ENCODE measurements at places on chromosomes 2 and 18. TPM values are rescaled to one million over a fixed set of nuclear protein-coding genes. Genes with fewer than 3 reads are reported as not detected.
A peak's percentile ranks its signal among the peaks of the same experiment; 100 is the strongest.

The HES6 gene
- polyA plus RNA-seq, result 6.4 TPM

The ATP8B1 gene
- 21.6 TPM for polyA plus RNA-seq

The TMEM247 gene
- not detected for polyA plus RNA-seq

The ERFE gene
- 10.2 TPM for polyA plus RNA-seq

The PSMA8 gene
- polyA plus RNA-seq, result not detected

The MC2R gene
- polyA plus RNA-seq, result not detected

The TFPI gene
- 33.8 TPM for polyA plus RNA-seq

The ALPP gene
- not detected for polyA plus RNA-seq

The DYNAP gene
- polyA plus RNA-seq, result not detected

DNA sequence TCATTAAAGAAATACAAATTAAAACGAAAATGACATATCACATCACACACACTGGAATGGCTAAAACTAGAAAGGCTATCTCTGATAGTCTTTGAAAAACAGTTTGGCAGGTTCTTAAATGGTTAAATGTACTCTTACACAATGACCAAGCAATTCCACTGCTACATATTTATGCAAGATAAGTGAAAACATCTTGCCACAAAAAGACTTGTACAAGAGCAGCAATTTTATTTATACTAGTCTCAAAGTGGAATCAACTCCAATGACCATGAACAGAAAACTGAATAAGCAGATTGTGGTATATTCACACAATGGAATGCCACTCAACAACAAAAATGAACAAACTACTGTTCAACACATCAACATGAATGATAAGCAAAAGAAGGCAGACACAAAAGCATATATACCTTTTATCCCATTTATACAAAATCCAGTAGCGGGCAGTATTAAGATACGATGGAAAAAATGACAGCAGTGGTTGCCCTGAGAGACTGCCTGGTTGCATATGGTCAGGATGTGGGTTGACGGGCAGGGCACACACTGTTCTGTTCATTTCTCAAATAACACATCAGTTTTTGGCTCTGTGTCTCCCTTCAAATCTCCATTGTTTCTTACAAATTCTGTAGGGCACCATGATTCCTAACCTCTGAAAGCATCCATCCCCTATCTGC, 25.4 kb downstream of the SP100 start:
- DNase-seq, result no peak

DNA sequence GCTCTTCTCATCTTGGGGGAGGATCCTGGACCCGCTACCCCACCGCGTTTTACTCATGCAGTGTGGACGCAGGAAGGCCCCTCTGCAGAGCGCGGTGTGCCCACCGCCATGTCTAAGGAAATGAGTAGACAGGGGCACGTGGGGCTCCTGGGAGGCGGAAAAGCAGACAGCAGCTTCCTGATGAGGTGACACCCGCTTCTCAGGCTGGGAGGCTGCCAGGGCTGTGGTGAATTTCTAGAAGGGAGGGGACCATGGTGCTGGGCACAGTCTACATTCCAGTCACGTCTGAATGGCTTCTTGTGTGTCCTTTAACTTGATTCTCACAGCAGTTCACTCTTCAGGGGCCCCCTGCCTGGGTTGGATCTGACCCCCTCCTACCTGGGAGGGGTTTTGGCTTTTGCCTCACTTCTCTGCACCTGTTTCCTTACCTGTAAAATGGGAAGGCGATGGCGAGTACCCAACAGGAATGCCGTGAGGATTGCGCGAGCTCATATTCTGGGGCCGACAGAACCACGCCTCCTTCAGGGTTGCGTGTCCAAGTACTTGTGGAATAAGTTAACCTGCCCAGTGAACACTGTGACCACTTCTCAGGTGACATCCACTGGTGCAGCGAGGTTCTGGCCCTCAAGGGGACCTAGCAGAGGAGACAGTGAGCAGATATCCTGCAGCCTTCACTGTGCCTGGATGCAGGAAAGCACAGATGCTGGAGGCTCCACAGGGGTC, 32.3 kb upstream of the MBP start:
- no peak for DNase-seq

- no peak for DNase-seq
Observed at GRCh38 chr2:226893216-226893615, 57.4 kb downstream of the RHBDD1 start.

DNA sequence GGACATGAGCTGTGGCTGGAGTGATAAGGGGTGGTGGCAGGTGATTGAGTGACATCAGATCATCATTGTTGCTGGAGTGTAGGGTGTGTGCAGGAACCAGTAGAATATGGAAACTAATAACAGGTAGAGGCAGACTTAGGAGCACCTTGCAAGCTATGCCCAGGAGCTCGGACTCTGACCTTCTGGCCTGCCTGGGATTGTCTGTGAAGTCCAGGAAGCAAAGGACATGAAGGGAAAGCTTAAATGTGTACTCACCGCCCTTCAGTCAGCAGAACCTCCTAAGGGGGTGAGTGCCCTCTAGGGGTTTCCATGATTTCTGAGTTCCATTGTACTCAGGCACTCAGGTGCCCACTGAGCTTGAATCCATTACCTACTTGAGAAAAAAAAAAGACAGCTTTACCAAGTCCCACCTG, 104.2 kb downstream of the CRIM1 start:
- DNase-seq, result peak; percentile 71

DNA sequence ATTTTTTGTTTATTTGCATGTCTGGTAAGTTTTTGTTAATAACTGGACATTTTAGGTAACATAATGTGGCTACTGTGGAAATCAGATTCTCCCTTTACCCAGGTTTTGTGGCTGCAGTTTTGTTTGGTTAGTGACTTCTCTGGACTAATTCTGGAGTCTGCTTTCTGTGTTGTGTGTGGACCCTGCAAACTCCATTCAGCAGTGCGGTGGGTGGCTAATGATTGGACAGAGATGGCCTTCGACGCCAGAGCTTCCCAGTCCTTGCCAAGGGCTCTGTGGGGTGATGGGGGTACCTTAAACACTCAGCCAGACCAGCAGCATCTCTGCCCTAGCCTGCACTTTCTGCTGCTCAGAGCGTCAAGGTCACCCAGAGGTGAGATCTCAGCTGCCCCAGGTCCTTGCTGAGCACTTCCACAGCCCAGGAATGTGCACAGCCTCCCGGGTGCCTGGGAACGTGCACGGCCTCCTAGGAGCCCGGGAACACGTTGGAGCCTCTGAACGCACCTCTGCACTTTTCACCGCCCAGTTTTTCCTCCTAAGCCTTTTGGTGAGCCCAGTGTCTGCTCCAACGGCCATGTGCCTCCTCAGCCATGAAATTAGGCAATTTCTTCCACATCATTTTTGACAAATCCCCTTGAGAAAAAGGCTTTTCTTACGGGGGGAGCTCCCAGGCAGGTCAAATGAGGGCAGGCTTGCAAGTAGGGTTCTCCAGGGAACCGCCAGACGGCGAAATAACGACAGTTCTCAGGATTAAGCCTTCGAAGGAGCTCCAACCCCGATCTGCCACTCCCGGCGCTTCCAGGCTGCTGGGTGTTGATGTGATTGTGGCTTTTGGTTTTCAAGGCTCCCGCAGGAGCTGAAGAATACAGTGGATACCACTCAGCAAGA, 35.2 kb upstream of the KLF11 start:
- no peak for DNase-seq

DNA sequence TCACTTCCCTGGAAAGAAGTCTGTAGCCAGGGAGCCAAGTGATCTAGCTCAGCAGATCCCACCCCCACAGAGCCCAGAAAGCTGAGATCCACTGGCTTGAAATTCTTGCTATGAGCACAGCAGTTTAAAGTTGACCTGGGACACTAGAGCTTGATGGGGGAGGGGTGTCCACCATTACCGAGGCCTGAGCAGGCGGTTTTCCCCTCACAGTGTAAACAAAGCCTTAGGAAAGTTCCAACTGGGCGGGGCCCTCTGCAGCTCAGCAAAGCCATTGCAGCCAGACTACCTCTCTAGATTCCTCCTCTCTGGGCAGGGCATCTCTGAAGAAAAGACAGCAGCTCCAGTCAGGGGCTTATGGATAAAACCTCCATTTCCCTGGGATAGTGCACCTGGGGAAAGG, 887.2 kb upstream of the LRATD1 start:
- no peak for DNase-seq

DNA sequence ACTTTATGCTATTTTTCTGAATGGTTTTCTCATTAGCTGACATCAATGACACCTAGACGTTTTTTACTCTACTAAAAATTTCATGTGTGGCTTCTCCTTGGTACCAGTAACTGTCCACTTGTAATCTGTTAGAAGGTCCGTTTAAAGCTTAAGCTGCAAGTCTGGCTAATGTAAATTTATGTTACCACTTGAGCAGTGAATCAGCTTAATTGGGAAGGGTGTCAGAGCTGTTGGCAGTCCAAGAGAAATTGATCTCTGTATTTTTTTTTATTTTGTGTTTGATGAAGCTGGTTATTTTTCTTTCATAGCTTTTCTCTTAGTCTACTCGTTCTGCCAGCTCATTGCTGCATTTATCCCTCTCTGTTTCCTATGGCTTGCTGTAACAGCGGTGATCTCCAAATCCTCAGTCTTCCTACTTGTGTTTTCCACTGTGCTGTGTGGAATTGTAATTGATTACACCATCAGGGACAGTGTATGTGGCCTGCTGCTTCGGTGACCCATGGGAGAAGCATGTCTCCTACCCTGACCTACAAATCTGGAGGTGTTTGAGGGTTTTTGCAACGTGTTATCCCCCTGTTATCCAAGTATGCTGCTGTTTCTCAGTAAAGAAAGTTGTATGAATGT, 724.2 kb upstream of the REG3G start:
- DNase-seq, result no peak

- DNase-seq, result no peak
Observed at GRCh38 chr18:29753379-29753778, 1289.2 kb downstream of the DSC3 start.

- no peak for DNase-seq
Observed at GRCh38 chr2:230008708-230009066, 60.0 kb downstream of the SLC16A14 start.

DNA sequence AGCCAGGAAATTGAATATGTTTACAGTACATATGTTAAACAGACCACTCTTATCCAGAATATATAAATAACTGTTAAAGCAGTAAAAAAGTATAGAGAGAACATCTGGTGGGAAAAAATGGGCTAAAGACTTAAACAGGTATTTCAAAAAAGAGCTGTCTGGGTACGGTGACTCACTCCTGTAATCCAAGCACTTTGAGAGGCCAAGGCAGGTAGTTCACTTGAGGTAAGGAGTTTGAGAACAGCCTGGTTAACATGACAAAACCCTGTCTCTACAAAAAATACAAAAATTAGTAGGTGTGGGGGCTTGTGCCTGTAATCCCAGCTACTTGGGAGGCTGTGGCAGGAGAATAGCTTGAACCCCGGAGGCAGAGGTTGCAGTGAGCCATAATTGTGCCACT, 171.4 kb upstream of the FSIP2 start:
- no peak for DNase-seq

- no peak for DNase-seq
Observed at GRCh38 chr2:95021023-95021416, 4.5 kb upstream of the MAL start.

- no peak for DNase-seq
Observed at GRCh38 chr2:239275847-239276831, 124.7 kb downstream of the HDAC4 start.

DNA sequence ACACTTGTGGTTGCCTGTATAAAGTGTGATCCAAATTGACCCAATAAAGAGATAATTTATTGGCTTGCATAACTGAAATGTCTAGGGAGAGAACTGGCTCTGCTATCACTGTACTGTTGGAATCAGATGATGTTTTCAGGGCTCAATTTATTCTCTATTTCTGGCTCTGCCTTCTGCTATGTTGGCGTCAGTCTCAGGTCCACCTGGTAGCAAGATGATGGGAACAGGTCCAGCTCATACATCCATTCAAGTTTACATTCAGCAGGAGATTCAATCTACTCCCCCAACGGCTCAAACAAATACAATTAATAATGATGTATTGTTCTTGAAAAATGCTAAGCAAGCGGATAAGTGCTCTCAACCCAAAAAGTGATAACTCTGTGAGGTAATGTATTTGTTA, 297.7 kb upstream of the SYT4 start:
- DNase-seq, result no peak

- no peak for DNase-seq
Observed at GRCh38 chr2:229868794-229869193, 53.0 kb downstream of the TRIP12 start.

GRCh38 chr18:22639026-22639463, 221.3 kb upstream of the CTAGE1 start:
- DNase-seq, result no peak

DNA sequence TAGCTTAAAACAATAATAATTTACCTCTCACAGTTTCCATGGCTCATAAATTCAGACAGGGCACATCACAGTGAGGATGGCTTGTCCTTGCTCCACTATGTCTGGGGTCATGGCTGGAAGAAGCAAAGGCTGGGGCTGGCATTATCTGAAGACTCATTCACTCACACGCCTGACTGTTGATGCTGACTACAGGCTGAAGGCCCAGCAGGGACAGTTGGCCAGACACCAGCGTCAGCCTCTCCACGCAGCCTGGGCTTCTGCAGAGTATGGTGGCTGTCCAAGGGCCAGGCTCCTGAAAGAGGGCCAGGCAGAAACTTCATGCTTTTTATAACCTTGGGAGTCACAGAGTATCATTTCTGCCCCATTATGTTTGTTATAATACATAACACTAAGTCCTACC, 33.4 kb downstream of the YPEL5 start:
- no peak for DNase-seq

- no peak for DNase-seq
Observed at GRCh38 chr2:109433486-109433885, 180.3 kb downstream of the SEPTIN10 start.

DNA sequence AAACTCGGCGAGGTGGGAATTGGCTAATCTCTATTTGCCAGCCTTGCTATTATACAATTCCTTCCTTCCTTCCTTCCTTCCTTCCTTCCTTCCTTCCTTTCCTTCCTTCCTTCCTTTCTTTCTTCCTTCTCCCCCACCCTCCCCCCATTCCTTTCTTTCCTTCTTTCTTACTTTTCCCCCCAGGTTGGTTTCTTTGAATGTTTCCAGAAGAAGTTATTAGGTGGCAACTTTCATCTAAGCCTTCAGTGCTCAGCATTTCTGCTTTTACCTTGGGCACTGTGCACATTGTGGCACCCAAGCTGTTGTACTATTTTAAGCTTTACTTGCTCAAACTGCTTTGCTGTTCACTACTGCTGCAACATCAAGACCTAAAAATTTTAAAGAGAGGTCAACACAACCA, 17.2 kb upstream of the CSRNP3 start:
- no peak for DNase-seq

GRCh38 chr2:136008205-136008865, 22.9 kb upstream of the DARS1 start:
- DNase-seq, result no peak

- DNase-seq, result no peak
Observed at GRCh38 chr18:49778826-49779465, 34.4 kb downstream of the ACAA2 start.

DNA sequence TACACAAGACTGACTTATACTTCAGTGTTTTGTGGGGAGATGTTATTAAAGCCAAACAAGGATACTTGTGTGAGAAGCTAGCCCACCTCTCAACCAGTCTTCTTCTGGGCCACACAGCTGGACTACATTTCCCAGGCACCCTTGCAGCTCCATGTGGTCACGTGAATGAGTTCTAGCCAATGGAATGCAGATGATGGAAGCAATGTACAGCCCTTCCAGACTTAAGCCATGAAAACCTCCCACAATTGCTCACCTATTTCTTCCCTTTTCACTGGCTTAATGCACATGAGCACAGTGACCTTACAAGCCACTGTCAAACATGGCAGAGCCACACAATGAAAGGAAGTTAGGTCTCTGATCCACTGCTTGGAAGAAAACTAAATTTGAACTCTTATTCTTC, 20.4 kb upstream of the FEZ2 start:
- no peak for DNase-seq

GRCh38 chr2:224776795-224777558, 60.8 kb upstream of the CCDC195 start:
- DNase-seq, result no peak

GRCh38 chr2:8500124-8501054, 181.5 kb upstream of the ID2 start:
- DNase-seq, result no peak

GRCh38 chr2:230899287-230899686, 25.8 kb downstream of the GPR55 start:
- no peak for DNase-seq
